Astrocyte of the spinal cord (primary cell): ENCODE measurements at places on chromosomes 13 and 19.

- no peak for DNase-seq
Measured at GRCh38 chr13:97653443-97654140, 219.6 kb downstream of the RAP2A start.

DNA sequence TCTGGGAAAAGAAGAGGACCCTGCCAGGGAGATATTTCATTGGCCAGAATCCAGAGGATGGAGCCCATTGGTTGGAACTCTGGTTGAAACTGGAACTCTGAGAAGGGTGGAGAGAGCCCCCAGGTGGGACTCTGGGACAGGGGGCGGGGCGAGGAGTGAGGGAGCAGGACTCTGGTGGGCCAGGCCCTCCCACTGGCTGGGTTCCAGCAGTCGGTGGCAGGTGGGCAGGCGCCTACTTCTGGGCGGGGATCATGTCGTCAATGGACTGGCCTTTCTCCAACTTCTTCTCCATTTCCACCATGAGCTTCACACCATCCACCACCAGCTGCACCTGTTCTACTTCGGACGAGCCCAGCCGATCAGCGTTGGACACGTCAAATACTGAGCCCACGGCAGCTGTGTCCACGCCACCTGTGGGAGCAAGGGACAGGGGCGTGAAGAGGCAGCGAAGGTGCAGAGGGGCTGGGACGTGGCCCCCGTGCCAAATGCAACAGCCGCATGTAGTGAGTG, 16.1 kb downstream of the CKM start:
- no peak for DNase-seq

DNA sequence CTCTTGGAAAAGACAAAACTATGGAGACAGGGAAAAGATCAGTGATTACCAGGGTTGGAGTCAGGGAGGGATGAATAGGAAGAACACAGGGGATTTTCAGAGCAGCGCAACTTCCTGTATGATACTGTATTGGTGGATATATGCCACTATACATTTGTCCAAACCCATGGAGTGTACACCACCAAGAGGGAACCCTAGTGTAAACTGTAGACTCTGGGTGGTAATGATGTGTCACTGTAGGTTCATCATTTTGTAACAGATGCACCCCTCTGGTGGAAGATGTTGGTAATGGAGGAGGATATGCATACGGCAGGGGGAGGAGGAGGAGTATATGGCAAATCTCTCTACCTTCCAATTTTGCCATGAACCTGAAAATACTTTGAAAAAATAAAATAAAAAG, 68.1 kb downstream of the UFM1 start:
- DNase-seq: no peak

DNA sequence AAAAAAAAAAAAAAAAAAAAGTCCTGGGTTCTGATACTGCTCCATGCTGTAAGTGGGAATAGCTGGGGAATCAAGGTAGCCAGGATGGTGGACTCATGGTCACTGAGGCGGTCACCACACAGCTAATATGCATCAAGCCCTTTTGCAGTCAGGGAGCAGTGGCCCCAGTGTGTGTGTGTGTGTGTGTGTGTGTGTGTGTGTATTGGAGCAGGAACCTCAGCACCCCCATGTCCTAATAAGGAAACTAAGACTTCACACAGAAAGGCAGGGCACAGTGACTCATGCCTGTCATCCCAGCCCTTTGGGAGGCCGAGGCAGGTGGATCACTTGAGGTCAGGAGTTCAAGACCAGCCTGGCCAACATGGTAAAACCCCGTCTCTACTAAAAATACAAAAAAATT, 12.0 kb downstream of the B3GNT3 start:
- no peak for DNase-seq

DNA sequence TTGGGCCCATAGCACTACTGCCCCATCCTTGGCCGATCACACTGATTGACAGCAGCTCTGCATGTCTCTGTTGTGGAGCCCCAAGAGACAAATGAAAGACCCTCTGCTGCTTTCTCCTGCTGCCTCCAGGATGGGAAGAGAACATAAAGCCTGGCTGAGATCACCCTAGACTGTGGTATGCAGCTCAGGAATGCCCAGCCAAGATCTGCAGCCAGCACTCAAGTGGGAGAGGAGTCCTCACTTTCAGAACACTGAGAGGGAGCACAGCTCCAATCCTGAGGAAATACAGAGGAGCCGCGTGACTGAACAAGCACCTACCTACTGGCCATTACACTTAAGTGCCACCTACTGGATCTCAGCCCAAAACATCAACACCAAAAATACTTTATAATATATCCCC, 203.0 kb downstream of the POSTN start:
- DNase-seq: no peak

- no peak for DNase-seq
Measured at GRCh38 chr19:7442423-7442822, 46.4 kb downstream of the PEX11G start.

DNA sequence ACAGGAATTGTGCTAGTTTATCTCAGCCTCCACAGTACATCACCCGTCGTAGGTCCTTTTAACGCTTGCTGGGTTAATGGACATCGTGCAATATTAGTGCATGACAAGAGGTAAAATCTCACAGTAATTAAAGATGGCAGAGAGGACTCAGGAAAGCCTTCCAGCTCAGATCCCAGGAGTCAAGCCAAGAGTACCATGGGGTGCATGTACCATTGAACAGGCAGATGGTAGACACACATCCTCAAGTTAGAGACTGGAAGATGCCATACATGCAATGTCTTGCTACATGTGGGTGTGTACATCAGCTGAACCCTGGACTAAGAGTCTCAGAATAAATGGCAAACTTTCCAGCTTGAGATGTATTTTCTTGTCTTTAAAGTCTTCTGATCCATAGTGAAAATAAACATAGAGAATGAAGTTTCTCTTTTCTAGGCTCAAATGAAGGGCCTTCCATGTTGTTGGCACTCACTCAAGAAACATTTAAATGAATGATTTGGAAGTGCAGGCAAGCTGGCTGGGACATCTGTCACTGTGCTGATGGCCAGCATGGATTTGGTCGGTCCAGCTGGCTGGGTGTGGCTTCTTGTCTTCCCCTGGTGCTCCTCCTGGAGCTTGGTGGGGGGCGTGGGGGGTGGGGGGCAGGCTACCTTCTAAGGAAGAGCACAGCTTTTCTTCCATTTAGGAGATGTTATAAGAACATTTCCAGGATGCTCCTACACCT, 290.9 kb upstream of the MAB21L1 start:
- DNase-seq: no peak

DNA sequence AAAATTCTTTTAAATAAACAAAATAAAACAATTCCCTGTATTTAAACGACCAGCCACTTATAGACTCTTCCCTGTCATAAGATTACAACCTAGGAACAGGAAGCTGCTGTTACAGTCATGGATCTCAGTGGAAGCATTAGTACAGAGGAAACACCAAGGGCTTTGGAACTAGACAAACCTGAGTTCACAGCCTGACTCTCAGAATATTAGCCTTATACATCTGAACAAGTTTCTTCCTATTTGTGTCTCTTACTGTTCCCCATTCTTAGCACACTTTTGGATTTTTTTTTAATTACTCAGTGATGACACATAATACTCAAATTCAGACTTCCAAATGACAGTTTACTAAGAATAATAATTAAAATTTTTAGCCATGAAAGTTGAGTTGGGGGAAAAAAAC, 46.1 kb downstream of the ZDHHC20 start:
- DNase-seq: no peak

DNA sequence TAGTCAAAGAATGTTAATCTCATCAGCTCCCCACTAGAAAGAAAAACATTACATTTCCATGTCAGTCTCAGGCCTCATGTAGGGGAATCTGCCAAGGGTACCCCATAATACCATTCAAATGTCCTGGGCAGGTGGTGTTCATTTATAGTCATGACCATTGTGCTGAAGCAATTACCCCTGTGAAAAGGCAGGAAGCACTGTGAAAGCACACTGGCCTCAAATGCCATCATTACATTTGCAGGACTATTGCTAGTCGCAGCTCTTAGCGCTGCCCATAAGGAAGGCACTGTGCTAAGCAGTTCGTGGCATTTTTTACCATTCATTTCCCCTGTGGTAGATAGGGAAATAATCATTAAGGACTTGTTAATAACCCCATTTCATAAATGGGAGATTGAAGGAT, 109.0 kb downstream of the LHFPL6 start:
- DNase-seq: no peak
